ENCODE measurements at places on chromosomes 1 and 21.

DNA sequence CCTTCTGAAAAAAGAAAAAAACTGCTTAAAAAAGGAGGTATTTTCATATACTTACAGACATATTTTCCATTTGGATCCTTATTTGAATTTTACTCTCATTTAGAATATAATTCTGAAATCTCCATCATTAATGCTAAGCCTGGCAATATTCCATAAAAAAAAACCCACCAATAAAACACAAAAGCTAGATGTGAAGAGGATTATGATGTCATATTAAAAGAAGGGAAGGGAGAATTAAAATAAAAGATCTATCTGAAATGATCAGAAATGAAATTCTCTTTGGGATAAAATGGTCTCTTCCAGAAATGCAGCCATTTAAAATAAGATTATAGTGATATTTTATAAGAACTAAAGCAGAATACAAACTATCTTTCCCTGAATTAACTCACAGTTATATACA is 206.7 kb upstream of the CAMK1G start:
- DNase-seq = no peak

DNA sequence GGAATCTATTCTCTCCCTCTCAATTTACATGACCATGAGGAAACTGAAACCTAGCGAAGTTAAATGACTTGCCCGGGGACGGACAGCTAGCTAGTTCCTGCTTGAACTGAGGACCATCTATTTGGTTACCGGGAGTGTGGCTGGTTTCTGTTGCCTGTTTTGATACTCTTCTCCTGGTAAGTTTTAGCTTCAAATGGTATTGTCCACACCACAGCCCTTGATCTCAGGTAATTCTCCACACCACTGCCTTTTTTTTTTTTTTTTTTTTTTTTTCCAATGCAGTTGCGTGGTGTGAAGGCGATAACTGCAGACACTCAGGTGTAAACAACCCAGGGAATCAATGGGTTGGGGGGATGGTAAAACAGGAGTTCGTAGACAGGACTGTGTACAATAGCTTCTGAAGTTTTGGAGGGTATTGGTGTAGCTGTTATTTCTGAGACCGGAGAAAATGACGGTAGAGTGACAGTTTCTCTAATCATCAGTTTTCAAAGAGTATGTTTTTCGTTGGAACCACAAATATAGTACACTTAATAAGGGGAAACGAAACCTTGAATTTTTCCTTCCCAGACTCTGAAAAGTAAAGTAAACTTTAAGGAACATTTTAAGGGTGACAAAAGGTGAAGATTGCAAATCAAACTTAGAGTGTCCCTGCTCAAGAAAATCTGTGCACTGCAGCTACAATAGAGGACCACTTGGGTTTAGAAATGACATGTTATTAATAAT is 125.3 kb upstream of the CACYBP start:
- no peak for DNase-seq

GRCh38 chr1:154239491-154239890 is 18.7 kb downstream of the UBAP2L start:
- no peak for DNase-seq

DNA sequence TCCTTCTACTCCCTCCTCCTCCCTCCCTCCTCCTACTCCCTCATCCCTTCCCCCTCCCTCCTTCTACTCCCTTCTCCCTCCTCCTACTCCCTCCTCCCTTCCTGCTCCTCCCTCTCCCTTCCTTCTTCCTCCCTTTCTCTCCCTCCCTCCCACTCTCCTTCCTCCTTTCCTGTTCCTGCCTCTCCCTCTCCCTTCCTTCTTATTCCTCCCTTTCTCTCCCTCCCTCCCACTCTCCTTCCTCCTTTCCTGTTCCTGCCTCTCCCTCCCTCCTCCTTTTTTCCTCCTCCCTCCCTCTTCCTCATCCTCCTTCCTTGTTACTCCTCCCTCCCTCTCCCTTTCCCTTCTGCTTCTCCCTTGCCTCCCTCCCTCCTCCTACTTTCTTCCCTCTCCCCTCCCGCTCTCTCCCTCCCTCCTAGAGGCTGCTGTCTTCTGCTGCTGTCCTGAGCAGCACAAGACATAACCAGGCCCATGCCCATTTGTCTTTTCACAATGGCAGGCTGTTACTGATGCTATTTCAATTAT is 41.1 kb downstream of the WNT9A start:
- no peak for DNase-seq

DNA sequence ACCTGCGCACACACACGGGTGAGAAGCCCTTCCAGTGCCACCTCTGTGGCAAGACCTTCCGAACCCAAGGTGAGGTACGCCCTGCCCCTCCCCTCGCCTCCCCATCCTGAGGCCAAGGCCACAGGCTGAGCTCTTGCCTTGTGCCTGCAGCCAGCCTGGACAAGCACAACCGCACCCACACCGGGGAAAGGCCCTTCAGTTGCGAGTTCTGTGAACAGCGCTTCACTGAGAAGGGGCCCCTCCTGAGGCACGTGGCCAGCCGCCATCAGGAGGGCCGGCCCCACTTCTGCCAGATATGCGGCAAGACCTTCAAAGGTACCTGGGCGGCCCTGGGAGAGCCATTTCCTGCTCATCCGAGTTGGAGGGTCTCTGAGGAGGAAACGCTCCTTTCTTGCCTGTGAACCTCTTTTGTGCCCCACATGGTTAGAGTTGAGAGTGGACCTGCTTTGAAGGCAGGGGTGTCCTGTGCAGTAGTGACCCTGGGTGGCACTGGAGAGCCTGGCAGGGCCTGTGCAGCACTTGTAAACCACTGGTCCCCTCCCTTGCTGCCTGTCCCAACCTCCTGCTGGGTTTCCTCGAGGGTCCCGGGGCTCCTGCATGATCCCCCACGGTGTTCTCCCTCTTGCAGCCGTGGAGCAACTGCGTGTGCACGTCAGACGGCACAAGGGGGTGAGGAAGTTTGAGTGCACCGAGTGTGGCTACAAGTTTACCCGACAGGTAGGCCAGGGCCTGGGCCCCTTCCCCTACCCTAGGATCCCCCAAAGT is 8.5 kb downstream of the ZBTB48 start:
- DNase-seq = no peak
